ENCODE measurements at places on chromosomes 4 and X.
A peak's percentile ranks its signal among the peaks of the same experiment; 100 is the strongest.

DNA sequence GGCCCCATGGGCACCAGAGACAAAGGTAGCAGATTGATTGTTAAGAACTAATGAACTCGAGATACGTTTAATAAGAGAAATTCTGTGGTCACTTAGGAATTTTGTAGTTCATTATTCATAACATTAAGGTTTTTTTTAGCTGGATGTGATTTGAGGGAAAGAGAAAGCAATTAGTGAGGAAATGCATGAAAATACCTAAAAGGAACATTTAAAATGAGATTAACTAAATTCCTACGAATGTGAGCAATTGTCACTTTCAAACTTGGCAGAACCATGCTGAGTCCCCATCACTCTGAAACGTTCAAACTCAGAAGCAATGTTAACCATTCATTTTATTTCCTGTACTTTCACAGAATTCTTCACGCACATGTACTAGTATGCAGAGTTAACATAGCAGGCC is 5.9 kb downstream of the PRMT9 start:
- no peak for DNase-seq

GRCh38 chr4:41069838-41070237 is 144.5 kb downstream of the APBB2 start:
- DNase-seq: no peak

GRCh38 chrX:79330022-79330421 is 37.1 kb downstream of the ITM2A start:
- DNase-seq: no peak

DNA sequence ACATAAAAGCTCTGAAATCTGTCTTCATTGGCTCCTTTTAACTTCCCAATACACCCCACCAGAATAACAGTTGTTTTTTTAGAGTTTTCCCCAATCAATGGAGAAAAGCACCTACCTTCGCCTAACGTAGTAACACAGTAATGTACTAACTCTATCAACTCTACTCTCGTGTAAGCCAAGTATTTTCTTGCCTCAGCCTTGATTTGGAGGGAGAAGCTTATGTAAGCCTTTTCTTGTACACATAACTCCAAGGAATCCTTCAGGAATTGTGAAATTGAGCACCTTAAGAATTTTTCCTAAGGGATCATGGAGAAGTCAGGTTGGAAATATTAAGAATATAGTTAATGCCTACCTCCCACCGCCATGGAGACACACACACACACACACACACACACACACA is 181.2 kb downstream of the RAPGEF2 start:
- DNase-seq: no peak

DNA sequence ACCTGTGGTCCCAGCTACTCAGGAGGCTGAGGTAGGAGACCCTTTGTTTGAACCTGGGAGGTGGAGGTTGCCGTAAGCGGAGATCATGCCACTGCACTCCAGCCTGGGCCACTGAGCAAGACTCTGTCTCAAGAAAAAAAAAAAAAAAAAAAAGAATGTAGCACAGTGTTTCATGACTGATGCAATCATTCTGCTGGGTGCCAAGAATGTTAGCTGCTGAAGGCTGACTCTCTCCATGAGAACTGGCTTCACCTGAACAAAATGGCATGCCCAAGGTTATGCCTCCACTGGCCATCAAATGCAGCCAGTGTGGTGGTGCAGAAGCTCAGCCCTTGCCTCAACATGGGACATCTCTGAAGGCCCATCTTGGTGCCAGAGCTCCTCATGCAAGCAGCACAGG is 412.1 kb downstream of the ADAM29 start:
- no peak for DNase-seq

DNA sequence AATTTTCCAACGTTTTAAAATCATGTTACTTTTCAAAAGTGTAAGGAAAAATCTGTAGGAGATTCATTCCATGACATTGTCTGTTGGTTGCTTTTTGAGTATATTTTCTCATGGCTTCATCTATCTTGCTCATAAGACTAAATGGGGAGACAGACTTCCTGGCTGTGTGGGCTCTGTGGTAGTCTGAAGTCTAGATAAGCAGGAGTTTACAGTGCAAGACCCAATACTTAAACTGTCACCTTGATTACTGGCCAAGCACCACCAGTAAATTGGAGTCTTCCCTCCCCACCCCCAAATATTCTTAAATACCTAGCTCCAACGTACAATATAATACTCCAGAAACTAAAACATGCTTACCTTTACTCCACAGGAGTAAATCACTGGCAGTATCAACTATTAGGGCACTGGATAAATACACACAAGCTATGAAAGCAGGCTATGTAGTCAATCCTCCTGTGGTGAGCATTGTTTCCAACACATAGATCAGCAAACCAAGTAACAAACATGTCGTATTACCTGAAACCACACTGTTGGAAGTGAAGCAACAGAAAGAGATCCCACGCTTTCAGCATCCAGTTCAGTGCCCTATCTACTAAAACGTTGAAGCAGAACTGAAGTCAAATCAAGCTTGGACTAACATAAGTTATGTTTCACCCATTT is 6.2 kb downstream of the HNRNPD start:
- no peak for DNase-seq

DNA sequence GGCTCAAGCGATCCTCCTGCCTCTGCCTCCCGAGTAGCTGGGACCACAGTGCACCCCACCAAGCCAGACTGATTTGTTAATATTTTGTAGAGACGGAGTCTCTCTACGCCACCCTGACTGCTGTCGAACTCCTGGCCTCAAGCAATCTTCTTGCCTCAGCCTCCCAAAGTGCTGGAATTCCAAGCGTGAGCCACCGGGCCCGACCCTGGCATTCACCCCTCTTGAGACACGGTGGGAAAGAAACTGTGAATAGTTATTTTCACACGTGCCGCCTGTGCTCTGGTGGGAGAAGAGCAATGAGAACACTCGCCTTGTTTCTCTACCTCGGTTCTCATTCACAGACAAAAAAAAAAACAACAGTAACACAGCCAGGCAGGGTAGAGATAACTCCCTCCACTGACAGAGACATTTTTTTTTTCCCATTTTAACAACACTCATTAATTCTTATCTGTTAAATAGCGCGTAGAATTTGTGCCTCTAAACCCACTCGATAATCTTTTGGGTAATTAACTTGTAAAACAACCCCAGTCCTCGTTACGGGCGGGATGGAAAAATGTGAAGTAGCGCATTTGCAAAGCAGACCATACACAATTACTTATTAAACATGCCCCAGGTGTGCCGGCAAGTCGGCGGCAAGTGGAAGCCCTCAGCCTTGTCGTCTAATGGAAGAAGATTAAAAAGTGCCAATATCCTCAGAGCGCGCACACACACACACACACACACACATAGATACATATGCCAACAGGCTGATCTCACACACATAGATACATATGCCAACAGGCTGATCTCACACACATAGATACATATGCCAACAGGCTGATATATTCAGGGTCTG is 103.3 kb downstream of the DHRSX start:
- DNase-seq: no peak

DNA sequence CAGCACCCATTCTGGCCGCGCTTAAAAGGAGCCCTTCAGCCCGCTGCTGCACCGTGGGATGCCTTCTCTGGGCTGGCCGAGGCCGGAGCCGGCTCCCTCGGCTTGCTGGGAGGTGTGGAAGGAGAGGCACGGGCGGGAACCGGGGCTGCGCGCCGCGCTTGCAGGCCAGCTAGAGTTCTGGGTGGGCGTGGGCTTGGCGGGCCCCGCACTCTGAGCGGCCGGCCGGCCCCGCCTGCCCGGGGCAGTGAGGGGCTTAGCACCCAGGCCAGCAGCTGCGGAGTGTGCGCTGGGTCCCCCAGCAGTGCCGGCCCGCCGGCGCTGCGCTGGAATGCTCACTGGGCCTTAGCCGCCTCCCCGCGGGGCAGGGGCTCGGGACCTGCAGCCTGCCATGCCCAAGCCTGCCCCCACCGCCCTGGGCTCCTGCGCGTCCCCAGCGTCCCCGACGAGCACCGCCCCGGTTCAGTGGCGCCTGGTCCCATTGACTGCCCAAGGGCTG is 111.3 kb downstream of the PCDH18 start:
- DNase-seq: no peak

- peak; percentile 14 for DNase-seq
Measured at GRCh38 chr4:7192252-7193029, at the start of gene SORCS2. Gene SORCS2, plus strand, starts transcription at chr4:7192538.

- no peak for DNase-seq
Measured at GRCh38 chr4:88320780-88321373, 36.5 kb upstream of the PPM1K start.

DNA sequence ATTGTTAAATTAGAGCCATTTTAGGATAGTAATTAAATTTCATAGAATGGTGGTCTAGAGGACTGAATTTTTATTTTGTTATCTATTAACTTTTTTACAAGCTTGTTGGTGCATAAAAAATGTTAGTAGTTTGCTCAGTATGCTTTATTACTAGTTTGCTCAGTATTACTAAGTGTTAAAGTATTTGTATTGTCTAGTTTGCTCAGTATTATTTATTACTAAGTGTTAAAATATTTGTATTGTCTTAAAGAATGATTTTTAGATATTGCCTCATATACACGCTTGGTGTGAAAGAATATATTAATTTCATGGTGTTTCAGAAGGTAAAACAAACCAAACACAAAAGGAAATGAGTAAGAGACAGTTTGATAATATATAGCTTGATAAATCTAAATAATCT is 268.4 kb upstream of the MAGEB18 start:
- no peak for DNase-seq

Data from activated CD4-positive, alpha-beta T cell treated with anti-CD3 and anti-CD28 coated beads for 1 hour (primary cell).